ENCODE measurements at places on chromosomes 7 and 10.

GRCh38 chr10:16603308-16603707, 81.6 kb upstream of the C1QL3 start:
- no peak for DNase-seq

DNA sequence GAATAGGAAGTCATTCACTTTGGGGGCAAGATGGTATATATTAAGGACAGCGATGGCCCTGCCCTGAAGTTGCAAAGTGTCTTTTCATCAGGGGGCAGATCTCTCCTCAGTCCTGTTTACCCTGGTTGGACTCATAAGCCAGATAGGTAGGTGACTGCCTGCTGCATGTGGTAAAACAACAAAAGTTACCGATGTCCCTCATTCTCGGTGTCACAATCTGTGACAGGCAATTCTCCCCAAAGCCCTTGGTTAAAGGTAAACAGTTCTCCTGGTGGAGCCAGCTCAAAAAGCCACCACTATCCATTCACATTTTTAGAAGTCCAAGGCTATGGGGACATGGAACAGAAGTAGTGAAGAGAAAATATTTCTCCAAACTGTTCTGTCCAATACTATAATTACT, 9.9 kb upstream of the SLC25A13 start:
- DNase-seq, result no peak

DNA sequence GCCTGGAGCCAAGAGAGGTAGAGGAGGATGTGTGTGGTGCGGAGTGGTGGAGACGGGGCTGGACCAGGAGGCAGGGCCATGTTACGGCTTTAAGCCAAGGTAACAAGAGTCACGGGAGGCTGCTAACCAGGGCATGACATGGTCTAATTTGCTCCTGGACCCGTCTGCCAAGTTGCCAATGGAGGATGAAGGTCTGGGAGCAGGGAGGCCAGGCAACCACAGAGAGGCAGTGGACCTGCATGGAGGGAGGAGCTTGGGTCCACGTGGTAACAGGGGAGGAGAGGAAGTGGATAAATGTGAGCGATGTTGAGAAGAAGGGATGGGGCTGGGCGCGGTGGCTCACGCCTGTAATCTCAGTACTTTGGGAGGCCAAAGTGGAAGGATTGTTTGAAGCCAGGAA, 31.0 kb downstream of the SRRM3 start:
- no peak for DNase-seq

DNA sequence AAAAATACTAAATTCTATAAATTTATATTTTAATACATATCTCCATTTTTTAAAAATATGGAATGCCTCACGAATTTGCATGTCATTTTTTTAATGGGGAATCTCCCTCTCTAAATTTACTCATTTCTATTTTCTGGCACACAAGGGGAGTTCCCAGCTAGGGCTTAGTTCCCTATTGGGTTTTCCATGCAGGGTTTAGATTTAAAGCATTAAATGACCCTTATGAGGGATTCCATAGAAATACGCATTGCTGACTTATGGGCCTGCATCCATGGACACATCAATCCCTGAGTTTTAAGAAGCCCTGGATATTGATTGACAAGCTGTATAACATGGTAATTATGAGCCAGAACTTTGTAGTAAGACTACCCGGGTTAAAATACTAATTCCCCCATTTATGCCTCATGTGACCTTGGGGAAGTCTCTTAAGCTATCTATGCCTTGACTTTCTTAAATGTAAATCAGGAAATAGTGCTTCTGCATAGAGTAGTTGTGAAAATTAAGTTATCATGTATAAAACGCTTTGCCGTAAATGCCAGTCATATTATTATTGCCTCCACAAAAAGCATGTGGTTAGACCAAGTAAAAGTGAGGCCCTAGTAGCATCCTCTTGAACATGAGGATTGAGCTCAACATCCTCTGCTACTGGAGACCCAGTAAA, 78.8 kb upstream of the ANKRD1 start:
- no peak for DNase-seq

DNA sequence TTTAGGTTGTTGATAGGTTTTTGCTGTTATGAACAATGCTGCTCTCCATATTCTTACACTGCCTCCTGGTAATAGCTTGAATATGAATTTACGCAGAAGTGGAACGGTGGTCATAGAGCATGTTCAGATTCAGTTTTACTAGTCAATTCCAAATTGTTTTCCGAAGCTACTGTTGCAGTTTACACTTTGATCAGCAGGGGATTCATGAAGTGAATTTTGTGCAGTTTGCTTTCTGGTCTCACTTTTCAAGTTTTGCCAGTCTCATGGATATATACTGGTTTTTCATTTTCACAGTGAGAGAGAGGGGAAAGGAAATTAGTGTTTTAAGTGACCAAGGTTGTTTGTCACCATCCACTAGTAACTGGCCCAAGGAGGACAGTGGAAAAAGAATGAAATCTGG, 171.3 kb downstream of the PRKCQ start:
- no peak for DNase-seq

- no peak for DNase-seq
These were observed 438.0 kb downstream of the ETV1 start for GRCh38 chr7:13551503-13551902.

DNA sequence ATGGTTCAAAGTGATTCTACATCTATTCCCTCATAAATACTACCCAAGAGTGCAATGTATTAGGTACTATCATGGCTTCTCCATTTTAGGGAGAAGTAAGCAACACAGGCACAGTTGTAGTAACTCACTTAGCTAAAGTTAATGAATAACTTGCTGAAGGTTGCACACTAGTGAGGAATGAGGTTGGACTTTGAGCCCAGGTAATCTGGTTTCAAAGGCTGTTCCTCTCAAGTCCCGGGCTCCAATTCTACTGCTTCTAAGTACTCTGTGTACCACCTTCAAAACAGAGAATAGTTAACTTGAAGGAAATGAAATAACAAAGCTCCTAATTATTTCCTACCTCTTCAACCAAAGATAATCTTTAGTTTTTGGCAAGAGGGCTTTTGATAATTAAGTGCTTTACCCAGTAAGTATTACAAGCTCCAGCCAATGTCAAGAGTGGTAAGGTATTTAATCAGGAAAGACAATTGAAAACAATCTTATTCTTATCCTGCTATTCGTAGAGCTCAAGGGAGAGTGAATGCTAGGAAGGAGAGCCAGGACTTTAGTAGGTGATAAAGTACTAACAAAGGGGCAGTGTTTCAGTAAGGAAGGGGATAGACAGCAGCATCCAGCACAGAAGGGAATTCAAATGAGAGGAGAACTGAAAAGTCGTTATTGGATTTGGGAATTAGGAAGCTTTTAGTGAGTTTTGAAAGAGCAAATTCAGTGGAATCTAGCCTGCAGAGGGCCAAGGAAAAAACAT, 158.2 kb upstream of the PTPRZ1 start:
- no peak for DNase-seq

DNA sequence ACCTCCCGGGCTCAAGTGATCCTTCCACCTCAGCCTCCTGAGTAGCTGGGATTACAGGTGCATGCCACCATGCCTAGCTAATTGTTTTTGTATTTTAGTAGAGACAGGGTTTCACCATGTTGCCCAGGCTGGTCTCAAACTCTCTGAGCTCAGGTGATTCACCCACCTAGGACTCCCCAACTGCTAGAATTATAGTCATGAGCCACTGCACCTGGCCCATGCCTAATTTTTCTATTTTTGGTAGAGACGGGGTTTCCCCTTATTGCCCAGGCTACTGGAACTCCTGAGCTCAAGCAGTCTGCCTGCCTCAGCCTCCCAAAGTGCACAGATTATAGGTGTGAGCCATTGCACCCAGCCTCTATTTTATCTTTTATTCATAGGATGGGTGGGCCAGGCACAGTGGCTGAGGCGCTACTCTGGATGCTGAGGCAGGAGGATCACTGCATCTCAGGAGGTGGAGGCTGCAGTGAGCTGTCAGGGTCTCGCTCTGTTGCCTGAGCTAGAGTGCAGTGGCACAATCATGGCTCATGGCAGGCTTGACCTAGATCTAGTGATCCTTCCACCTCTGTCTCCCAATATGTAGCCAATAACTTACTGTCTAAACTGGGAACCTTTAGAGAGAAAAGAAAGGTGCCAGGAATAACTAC, 31.3 kb upstream of the STOX1 start:
- no peak for DNase-seq

GRCh38 chr7:133197972-133198544, 54.8 kb upstream of the EXOC4 start:
- no peak for DNase-seq

- no peak for DNase-seq
These were observed 135.0 kb downstream of the SEMA3C start for GRCh38 chr7:80783678-80784327.

GRCh38 chr10:23157691-23158369, 34.3 kb upstream of the PTF1A start:
- no peak for DNase-seq

DNA sequence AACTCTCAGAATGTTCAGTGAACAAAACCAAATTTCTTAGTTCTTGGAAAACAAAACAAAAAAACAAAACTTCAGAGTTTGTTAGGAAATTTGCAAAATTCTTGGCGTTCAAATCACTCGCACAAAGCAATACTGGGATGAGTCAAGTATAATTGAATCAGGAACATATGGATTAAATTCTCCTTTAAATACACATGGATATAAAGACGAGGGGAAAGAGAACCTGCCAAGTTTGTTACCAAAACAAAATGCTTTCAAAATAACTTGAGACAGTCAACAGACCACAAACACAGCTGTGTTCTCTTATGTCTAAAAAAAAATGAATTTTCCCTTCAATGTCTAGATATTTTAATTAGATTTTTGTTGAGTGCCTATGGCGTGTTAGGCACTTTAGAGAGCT, 93.5 kb upstream of the MPP7 start:
- no peak for DNase-seq

- no peak for DNase-seq
These were observed 36.7 kb downstream of the TMEM248 start for GRCh38 chr7:66957595-66958290.

DNA sequence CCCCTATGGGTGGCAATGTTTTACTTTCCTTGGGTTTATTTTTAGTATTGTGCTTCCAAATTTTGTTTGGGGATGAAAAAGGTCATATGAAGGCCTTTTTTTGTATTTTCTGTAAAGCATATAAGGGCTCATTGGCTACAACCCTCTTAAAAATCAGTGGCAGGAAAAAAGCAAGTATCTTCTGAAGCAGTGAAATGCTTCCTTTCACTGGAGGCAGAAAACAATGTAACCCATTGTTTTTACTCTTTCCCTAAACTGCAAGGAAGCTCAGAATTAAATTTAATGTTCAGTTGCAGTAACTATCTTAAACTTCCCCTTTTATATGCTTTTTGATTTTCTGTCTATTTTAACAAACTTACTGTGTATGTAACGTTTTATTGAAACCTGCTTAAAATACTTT, 148.7 kb upstream of the LYZL1 start:
- no peak for DNase-seq

- no peak for DNase-seq
These were observed 75.5 kb downstream of the NRP1 start for GRCh38 chr10:33258967-33259366.

DNA sequence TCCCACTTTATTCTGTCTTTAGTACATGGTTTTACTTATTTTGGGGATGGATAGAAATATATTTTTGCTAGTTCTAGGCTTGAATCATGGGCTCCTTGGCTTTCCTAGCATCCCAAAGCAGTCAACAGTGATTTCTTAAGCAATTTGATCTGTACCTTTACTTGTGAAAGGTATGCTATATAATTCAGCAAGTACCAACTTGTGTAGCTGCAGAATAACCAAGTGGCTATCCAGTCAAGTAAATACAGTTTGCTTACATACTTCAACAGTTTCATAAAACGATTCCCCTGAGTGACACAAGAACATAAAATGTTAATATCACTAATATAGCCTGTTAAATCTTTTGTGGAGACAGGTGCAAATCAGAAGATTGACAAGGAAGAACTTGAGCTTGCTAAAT, 67.2 kb downstream of the PODXL start:
- no peak for DNase-seq

DNA sequence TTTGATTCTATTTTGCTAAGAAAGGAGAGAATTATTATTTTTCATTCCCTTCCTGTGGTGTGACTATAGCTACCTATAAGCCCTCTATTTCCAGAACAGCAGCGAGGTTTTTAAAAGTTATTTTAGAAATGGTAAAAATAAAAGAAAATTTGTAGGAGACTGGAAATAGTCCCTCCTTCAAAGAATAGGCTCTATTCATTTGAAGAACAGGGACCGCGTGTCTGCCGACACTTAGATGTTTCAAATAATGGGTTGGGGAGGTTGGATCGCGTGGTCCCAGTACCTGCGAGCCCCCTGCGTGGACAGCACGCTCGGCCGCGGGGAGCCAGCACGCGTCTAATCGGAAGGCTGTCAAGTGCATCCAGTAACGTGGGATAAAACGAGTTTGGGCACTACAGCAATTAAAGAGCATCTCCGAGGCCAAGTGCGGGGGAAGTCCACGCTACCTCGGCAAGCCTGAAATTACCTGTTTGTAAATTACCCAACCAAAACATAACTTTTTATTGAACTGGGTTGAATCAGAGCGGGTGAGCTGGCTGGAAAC, 1.0 kb downstream of the CACNA2D1 start:
- no peak for DNase-seq
